RWPE1 (cell line): ENCODE measurements at places on chromosomes 16 and 17.

DNA sequence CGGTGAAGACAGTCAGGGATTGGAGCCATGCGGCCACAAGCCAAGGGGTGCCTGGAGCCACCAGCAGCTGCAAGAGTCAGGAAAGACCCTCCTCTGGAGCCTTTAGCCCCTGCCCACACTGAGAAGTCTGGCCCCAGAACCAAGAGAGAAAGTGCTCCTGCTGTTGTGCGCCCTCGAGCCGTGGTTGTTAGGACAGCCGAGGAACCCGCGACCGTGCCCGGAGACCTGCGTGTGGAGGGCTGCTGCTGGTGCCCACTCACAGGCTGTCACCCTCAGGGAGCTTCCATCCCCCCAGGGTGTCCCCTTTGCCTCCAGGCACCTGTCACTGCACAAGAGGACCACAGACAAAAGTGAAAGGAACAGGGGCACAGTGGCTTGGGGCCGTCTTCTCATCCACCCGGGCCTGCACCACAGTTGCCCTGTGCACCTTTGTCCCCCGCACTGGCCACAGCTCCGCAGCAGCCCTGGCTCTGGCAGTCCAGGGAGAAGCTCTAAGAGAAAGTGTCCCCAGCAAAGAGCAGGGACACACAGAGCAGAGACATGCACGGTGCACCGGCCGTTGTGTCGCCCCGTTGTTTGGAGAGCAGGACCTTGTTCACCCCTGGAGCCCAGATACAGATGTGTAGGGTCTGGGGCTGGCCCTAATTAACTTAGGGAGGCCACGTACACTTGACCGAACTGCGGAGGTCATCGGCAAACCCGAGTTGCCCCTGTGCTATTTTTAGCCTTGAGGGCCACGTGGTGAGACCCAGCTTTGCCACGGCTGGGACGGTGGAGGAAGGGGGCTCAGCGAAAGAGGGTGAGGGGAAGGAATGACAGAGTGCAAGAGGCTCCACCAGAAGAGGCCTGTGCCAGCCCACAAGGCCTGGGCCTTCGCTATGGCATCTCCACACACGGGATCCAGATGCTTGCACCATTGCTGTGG, 329.2 kb downstream of the C16orf95 start:
- DNase-seq, result no peak

DNA sequence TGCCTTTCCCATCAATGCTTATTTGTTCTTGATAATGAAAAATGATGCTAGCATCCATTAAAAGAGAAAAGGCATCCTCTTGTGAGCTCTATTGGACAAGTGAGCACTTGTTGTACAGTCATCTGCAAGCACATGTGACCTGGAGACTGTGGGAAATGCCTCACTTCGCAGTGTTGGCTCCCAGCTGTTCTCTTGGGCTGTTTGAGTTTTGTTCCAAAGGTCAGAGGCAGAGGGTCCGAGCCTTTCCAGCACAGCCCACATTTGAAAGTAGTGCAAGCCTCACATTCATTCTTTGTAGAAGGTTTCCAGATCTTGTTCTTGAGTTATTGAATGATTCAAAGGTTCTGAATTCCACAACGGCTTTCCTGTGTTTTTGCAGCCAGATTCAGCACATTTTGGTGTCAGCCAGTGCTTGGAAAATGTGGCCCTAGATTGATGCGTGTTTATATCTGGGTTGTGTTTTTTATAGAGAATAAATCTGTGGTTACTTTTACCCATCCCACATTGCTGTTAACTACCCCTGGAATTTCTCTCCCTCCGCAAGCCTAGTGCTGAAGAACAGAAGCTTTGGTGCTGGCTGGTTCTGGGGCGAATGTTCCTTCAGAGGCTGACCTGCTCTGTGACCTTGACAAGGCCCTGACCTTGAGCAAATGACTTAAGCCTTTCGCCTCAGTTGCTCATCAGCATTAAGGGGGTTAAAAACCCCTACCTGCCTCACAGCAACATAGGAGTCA, 49.8 kb downstream of the CDH1 start:
- DNase-seq, result peak; percentile 80

GRCh38 chr16:77596261-77596660, 126.1 kb upstream of the NUDT7 start:
- no peak for DNase-seq

DNA sequence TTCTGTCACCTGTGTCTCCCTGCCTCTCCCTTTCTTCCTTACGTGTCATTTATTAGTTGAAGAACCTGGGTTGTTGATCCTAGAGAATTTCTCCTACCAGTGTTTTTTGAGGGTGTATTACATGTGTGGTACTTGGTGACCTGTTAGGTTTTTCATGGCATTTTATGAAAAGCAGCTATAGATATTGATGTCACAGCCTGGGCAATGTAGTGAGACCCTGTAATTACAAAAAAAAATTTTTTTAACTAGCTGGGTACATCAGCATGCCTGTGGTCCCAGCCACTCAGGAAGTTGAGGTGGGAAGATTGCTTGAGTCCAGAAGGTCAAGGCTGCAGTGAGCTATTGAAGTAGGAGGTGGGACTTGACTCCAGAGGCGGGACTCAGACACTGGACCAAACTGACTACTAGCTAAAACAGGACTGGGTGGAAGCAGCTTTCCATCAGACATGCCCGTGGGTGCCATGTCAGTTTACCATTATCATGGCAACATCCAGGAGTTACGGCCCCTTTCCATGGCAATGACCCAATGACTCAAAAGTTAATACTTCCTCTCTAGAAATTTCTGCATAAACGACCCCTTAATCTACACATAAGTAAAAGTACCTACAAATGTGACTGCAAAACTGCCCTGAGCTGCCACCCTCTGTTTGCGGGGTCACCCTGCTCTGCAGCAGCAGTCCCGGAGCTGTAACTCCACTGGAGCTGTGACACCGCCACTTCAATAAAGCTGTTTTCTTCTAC, 311.4 kb downstream of the SNX29 start:
- no peak for DNase-seq

DNA sequence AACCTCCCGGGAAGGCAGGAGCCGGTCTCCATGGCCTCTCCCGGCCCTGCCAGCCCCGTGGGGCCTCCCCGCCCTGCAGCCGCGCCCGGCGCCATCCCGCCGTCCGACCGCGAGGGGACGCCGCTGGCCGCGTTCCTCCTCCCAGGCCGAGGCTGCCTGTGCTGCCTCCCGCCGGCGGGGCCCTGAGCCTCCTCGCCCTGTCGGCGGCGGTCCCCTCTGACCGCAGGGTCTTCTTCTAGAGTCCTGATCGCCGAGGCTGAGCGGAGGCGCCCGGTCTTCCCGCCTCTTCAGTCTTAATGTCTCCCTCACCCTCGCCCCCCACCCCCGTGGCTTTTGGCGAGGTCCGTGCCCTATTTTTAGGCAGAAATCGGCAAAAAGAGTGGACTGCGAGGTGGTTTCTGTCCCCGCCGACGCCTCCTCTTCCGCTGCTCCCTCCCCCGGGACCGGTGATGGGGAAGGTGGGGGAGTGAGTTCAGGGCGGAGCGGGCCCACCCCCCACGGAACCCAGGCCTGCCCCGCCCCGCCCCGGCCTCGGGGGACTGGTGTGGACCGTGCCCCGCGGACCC, 794 bp upstream of the CPNE7 start:
- DNase-seq, result peak; percentile 70

DNA sequence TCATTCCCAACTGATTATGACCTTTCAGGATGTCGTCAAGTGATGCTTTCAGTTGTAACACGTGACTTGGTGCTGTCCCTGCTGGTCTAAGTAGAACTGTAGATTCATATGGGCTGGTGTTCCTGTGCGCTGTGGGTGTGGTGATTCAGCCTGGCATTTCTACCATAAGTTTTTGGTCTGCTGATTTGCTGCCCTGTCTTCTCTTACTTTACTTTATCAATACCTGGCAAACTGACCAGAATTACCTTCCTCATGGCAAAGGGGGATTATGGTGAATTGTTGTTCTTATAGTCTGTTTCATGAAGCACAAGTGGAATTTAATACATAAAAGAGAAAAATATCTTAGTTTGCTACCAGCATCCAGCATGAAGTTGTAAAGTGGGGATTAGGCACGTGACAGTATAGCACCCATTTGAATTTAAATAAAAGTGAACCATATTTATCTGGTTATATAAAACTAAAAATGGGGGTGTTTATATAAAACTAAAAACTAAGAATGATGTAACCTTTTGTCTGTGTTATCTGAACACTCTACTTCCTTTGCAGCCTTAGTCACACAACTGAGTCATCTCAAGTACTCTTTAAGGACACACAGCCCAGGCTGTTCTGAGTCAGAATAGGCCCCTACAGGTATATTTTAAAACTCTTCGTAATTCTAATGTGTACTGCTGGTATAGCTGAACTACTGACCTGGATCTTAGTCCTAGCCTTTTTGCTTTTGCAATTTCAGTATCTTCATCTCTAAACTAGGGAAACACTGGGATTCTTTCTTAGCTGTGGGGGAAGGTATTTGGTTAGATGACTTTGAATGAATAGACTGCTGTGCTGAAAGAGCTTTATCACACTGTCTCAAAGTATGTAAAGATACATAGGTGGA, 28.3 kb downstream of the TTC19 start:
- peak; percentile 90 for DNase-seq
